Fibroblast of upper back skin (primary cell): ENCODE measurements at places on chromosomes 7 and 10.

DNA sequence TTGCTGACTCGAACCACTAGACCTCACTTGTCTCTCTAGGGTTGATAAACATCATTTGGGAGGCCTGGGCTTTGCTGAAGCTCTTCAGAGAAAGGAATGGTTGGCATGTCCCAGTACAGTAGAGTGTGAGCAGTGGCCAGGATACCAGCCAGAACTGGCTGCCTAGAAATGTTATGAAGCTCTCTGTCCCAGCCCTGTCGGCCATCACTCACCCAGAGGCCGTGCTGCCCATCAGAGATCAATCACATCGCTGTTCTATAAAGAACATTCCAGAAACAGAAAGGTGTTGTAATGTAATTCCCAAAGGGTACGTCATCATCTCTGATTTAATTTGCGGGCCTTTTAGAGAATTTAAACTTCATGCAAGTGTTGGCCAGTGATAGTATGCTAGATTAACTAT, 111.5 kb downstream of the PRPF18 start:
- DNase-seq, result no peak

- no peak for DNase-seq
Measured at GRCh38 chr10:47233631-47234030, 66.4 kb upstream of the GDF10 start.

DNA sequence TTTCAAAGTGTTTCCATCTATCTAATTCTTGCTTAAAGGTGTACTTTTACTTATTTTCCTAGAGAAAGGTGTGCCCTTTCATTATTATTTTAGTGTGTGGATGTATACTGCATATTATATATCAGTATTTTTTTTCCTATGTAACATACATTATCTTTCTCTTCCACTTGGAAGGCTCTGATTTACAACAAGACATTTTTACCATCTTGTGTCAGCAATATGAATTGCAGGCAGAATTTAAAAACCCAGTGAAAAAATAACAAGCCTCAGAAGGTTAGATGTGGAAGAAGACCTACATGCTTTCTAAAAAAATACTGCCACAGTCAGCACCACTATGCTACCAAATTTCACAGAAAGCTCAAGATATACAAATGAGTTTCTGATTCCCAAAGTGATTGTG, 327.7 kb upstream of the STEAP1 start:
- no peak for DNase-seq

GRCh38 chr10:43316516-43316915, 49.7 kb upstream of the RASGEF1A start:
- DNase-seq, result no peak

GRCh38 chr7:111090846-111091245, at the start of gene LRRN3:
LRRN3 (plus strand) TSS chr7:111091127; CDS start chr7:111122773, 31,646 bp downstream.
- peak; percentile 49 for DNase-seq
